Naive thymus-derived CD8-positive, alpha-beta T cell (primary cell): ENCODE measurements at places on chromosomes 2 and 18.
A peak's percentile ranks its signal among the peaks of the same experiment; 100 is the strongest.

- DNase-seq: no peak
Measured at GRCh38 chr18:47863041-47863440, 67.4 kb downstream of the SMAD2 start.

DNA sequence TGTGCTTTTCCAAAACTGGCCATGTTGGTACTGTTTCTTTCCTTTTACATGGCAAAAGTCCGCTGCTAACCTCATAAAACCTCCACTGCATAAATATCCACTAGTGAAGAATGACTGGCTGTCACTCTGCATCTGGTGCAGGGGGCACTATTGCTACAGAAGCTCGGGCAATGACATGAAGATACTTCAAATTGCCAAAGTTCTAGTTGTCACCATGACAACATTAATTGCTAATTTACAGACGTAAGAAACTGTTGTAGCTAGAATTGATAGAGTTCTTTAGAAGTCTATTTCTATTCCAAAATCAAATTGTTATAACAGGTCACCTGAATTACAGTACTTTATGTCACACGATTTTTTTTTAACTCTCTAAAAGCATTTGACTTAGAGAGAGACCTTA is 845 bp downstream of the CFAP210 start:
- no peak for DNase-seq

- no peak for DNase-seq
Measured at GRCh38 chr2:80057956-80058355, 246.6 kb downstream of the LRRTM1 start.

DNA sequence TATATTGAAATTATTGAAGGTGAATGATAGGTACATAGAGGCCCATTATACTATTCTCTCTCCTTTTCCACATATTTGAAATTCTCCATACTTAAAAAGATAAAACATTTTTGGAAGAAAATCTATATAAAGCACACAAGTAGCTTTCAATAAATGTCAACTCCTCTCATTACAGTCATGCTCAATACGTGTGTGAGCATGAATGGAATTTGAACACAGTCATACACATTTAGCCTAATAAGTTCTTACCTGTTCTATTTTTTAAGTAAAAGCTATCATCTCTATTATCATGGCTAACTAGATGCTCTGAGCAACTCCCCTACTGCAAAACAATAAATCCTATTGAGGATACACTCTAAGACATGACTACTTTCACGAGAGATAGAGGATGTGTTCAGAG is 41.9 kb upstream of the SPATS2L start:
- no peak for DNase-seq

GRCh38 chr2:203237346-203238238 is 1.2 kb upstream of the CYP20A1 start:
- DNase-seq: no peak

GRCh38 chr2:149921911-149922616 is 334.5 kb upstream of the MMADHC start:
- DNase-seq: no peak

DNA sequence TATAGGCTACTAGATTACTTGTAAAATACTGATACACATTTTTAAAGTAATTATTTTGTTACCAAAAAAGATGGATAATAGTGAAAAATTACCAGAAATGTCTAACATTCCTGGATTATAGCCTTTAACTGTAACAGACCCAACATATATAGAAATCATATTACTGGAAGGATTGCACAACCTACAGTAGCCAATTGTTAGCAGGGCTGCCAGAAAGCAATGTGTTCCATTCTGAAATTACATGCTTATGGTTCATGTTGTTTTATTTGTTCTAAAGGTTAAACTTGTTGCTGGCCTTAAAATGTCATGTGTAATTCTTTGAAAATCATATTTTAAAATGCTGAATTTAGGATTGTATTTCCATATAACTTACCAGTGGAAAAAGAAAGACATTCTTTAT is 793.6 kb upstream of the ACVR2A start:
- DNase-seq: no peak

DNA sequence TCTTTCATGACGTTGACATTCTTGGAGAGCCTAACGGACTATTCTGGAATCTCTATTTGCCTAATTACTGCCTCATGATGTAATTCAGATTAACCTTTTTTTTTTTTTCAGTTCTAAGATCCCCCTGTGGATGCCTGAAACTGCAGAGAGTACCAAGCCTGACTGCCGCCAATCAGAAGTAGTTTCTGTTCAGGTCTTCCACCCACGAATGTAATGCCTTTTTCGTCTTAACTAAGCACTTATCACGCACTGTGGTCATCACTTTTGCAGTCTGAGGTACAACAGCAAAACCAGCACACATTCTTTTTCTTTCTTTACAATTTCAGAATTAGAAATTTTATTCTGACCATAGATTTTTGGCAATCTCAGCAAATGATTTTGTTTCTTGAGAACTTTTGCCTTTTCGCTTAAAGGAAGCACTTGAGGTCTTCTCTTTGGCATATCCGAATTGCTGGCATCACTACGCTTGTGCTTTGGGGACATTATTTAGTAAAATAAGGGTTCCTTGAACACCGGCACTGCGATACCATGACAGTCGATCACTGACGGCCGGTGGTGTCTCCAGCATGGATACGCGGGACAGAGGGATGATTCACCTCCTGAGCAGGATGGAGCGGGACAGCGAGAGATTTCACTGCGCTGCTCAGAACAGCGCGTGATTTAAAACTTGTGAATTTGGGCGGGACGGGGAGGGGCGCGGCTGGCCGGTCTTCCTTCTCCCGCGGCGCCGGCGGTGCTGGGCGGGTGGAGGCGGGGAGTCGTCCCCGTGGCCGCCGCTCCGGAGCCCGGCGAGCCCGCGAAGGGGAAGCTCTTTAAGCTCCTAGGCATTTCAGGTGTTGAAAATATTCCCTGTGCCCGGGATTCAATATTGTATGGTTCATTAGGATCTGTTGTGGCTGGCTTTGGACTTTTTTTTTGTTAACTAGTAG is 32.0 kb upstream of the GPR55 start:
- no peak for DNase-seq

DNA sequence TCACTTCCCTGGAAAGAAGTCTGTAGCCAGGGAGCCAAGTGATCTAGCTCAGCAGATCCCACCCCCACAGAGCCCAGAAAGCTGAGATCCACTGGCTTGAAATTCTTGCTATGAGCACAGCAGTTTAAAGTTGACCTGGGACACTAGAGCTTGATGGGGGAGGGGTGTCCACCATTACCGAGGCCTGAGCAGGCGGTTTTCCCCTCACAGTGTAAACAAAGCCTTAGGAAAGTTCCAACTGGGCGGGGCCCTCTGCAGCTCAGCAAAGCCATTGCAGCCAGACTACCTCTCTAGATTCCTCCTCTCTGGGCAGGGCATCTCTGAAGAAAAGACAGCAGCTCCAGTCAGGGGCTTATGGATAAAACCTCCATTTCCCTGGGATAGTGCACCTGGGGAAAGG is 887.2 kb upstream of the LRATD1 start:
- no peak for DNase-seq

GRCh38 chr2:191571163-191571769 is 106.7 kb upstream of the NABP1 start:
- DNase-seq: no peak

DNA sequence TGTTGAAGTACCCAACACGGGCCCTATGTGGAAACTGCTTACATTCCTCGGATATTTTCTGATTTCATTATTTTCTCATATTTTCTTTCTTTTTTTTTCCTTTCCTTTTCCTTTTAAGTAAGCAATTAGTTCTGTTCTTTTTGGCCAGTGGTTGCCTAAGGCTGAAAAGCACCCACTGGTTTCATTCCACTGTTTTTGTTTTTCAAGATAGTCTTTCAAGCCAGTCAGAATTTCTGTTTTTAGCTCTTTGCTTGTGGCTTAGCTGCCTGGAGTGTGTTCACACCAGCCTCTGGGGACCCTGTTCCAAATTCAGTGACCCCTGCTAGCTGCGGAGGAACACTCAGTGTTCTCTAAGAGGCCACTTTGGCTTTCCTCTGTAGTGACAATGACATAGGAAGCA is 73.6 kb downstream of the NRP2 start:
- no peak for DNase-seq

DNA sequence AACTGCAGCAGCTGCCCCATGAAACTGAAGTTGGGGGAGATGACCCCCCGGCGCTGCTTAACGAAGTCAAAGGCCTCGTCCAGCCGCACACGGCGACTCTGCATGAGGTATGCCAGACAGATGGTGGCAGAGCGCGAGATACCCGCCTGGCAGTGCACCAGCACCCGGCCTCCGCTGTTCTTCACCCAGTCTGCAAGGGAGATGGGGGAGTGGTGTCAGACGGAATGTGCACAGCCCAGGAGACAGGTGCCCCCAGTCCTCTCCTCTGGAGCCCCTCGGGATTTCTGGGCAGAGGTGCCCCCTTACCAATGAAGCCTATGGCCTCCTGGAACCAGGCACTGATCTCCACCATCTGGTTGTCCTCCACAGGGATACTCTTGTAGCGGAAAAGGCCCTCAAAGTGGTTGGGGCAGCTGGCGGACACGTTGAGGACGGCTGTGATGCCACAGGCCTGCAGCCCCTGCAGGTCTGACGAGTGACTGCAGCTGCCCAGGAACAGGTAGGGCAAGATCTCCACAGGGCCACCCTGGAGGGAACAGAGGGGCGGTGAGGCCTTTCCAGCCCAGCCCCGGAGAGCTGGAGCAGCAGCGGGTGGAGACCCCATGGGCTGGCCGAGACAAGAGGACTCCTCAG is 1.3 kb downstream of the DUSP2 start:
- DNase-seq: peak; percentile 73

GRCh38 chr18:27794181-27794926 is 382.6 kb downstream of the CDH2 start:
- no peak for DNase-seq
